Fibroblast of skin of left biceps (primary cell): ENCODE measurements at places on chromosomes 16 and 17.

DNA sequence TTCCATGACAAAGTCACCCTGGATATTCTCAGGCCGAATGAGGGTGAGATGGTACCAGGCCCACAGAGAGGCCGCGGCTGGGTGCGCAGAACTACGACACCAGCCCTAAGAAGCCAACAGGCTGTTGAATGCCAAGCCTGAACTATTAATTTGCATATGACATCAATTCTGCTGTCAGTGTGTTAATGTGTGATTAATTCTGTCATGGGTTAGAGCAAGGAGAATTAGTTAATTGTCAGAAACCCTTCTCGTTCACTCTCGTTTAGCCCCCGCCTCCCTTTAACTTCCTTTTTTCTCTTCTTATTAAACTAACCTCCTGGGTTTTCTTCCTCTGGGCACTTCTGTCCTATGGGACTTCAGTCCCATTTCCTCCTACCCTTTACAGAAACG is 123.4 kb downstream of the ZFHX3 start:
- no peak for DNase-seq

GRCh38 chr16:57821149-57821971 is 19.1 kb upstream of the KIFC3 start:
- DNase-seq = no peak

DNA sequence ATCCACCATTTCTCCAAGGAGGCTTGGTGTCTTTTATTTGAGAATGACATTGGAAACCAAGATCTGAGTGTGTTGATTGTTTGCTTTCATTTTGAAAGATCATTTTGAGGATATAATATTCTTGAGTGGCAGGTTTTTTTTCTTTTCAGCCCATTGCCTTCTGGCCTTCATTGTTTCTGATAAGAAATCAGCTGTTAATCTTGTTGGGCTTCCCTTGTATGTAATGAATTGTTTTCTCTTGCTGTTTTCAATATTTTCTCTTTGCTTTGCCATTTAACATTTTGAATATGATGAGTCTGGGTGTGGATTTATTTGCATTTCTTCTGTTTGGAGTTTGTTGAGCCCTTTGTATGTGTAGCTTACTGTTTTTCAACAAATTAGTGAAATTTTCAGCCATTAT is 22.0 kb downstream of the PRSS54 start:
- no peak for DNase-seq

DNA sequence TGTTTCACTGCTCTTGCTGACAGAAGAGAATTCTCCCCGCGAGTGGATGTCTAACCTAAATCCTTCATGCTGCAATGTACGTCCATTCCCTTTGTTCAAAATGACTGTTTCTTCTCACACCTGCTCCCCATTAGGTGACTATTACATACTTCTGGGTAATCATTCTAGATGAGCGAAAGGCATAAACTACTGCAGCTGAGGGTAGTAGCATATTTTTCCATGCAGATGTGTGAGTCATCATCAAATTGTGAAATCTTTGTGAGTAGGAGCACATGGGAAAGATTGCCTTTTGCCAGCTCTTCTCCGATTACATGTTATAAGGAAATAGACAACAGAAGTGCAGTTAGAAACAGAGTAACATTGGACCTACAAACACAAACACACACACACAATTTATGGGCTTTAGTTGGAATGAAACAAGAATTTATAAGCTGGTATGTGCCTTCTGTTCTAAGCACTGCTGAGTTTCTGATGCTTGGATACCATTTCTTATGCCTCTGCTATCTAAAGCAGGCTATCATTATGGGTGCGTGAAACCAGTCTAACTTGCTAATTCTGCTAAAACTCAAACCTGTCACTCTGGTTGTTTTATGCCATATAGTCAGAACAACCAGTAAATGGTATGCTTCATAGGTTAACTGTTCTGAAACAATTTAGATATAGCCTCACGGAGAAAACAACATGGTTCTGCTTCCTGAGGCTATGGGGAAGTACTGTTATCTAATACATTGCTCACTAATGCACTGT is 346.9 kb upstream of the PSMD7 start:
- peak; percentile 99 for DNase-seq

DNA sequence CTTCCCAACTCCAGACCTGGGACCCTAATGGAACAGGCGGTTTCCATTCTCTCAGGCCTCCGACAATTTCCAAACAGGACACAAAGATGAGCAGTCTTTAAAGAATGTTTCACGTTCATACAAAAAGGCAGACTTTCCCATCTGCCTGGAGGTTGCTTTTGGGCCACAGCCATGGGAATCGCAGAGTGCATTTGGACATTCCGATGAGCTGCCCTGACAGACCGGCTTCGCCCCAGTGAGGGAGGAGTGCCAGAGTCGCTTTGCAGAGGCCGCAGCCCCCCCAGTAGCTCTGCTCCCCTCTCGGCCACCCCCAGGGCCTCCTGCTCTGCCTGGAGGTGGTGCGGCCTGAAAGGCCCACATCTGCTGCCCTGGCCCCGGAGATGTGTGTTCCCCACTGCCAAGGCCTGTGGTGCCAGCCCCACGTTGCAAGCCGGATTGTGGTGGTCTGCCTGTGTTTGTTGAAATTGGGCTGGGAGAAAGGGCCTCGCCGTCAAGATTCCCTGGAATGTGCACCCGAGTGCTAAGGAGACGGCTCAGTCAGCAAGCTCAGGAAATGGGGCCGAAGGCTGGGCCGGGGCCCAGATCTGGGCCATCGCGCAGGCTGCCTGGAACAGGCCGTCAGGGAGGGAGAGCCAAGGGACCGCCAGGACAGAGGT is 89.8 kb downstream of the C16orf95 start:
- peak; percentile 78 for DNase-seq

DNA sequence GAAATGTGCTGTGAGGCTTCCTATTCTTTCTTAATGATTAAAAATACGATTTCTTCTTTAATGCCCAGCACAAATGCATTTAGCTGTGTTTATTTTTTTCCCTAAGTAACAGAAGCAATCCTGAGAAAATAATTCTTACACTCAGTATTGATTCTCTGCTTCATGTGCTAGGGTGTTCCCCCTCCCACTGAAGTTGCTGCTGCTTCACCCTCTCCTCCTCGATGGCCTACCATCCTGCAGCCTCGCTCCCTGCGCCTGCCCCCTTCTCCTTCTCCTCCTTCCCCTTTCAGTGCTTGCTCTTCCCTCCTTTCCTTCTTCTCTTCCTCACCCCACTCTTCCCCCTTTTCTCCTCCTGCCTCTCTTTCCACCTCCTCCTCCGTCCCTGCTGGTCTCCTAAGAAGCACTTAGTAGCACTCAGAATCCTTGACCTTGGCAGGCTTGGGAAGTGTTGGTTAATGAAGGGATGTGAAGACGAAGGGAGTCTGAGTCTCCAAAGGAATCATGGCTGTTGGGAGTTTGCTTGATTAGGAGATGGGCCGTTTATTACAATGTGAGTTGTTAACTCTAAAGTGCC is 119.7 kb downstream of the RPTOR start:
- DNase-seq = no peak

DNA sequence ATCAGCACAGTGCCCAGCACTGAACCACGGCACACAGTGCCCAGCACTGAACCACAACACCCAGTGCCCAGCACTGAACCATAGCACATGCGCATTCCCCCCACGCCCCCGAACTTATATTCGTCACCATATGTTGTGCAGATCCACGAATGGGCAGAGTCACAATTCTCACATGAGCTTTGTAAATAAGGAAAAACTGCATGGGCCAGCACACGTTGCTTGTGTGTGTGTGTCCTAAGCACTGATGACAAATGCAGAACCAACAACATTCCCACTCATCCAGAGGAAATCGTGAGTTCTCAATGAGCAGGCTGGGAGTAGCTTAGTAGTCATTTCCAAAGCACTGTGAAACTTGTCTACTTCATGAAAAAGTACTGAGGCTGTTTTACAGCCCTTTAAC is 70.0 kb downstream of the ADCY9 start:
- no peak for DNase-seq

DNA sequence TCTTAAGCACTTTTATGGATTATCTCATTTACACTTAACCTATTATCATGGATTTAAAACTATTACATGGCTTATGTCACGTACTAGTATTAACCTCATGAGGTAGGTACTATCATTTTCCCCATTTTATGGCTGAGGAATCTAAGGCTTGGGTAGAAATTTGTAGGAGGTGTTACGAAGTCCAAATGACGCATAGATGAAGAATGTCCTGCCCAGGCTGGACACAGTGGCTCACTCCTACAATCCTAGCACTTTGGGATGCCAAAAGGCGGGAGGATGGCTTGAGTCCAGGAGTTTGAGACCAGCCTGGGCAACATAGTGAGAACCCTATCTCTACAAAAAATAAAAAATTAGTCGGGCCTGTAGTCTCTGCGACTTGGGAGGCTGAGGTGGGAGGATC is 4.8 kb upstream of the C1QL1 start:
- no peak for DNase-seq

DNA sequence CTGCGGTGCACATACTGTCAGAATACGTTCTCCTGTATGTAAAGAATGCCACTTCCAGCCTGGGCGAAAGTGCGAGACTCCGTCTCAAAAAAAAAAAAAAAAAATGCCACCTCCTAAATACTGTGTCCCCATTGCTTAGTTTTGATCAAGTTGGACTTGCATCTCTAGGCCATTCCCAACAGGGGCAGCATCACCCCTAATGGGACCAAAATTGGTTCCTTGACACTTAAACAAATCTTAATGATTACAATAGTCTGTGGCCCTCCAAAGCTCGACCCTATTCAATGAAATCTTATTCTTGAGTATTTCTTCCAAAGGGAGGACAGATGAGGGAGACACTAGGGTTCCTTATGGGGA is 154.7 kb upstream of the PLCG2 start:
- DNase-seq = no peak

- DNase-seq = no peak
Measured at GRCh38 chr17:80441133-80441578, 26.2 kb downstream of the ENDOV start.

- no peak for DNase-seq
Measured at GRCh38 chr16:85522842-85523601, 90.1 kb upstream of the GSE1 start.

GRCh38 chr17:80086081-80086480 is 15.3 kb upstream of the GAA start:
- no peak for DNase-seq

- DNase-seq = no peak
Measured at GRCh38 chr16:8271344-8271743, 319.0 kb downstream of the TMEM114 start.

GRCh38 chr16:81181013-81181720 is 57.3 kb upstream of the BCO1 start:
- DNase-seq = peak; percentile 94
